Activated CD4-positive, alpha-beta T cell treated with anti-CD3 and anti-CD28 coated beads, Interleukin-2, amount 50 U/mL, for 48 hours (primary cell): ENCODE measurements at places on chromosomes 5 and 9.

DNA sequence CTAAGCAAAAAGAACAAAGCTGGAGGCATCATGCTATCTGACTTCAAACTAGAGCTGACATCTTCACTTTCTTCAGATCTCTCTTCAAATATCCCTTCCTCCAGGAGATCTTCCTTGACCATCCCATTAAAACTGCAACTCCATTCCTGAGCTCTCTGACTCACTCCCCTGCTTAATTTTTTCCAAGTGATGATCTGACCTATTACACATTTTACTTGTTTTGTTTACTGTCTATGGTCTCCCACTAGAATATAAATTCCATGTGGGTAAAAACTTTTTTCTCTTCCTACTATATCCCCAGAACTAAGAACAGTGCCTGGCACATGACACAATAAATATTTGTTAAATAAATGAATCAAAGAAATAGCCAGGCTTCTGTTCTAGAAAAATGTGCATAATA lies 87.5 kb downstream of the SLIT3 start:
- DNase-seq, result no peak

GRCh38 chr5:15936505-15937245 lies 242.9 kb downstream of the MARCHF11 start:
- DNase-seq, result no peak

DNA sequence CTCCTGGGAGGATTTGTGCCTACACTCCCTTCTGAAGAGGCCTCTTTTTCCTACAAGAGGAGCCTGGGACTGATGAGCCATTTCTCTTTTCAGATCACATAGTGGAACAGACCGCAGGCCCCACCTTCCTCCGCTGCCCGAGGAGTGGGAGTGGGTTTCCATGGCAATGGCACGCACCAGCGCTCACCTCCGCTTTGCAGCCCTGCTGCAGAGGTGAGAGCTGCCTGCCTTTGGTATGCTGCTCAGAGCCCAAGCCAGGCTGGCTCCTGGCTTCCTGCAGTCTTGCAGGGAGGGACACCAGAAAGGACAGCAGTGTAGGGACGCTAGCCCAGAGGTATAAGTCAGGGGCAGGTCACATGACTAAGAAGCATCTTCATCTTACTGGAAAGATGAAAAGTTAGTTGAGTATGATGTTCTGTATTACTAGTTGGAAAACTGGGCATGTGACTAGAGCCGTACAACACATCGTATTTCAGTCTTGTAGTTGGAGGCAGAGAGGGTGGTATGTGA lies 12.4 kb downstream of the PTTG1 start:
- peak; percentile 46 for DNase-seq

- DNase-seq, result no peak
These were observed 342.6 kb upstream of the CCNH start for GRCh38 chr5:87755360-87755759.

GRCh38 chr5:148585988-148586387 lies 68.3 kb downstream of the HTR4 start:
- DNase-seq, result no peak

DNA sequence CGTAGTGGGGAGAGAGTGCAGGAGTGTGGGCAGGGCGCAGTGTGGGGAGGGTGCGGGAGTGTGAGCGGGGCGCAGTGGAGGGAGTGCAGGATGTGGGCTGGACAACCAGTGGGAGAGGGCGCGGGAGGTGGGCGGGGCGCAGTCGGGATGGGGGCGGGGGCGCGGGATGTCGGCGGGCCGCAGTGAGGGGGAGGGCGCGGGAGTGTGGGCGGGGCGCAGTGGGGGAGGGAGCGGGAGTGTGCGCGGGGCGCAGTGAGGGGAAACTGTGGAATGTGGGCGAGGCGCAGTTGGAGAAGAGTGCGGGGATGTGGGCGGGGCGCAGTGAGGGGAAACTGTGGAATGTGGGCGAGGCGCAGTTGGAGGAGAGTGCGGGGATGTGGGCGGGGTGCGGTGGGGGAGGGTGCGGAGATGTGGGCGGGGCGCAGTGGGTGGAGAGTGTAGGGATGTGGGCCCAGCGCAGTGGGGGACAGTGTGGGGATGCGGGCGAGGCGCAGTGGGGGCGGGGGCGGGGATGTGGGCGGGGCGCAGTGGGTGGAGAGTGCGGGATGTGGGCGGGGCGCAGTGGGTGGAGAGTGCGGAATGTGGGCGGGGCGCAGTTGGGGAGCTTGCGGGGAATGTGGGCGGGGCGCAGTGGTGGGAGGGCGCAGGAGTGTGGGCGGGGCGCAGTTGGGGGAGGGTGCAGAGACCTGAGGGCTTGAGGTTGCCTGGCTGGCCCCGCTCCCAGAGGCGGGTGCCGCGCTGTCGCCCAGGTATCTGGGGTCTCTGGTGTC lies at the start of gene NXNL2:
TSS of gene NXNL2 (plus strand) at position 723 of the 770 bp plus-strand sequence. CDS start 257 bp downstream, outside the sequence.
- DNase-seq, result peak; percentile 31

GRCh38 chr9:110936237-110936636 lies 102.0 kb downstream of the LPAR1 start:
- DNase-seq, result no peak

- no peak for DNase-seq
These were observed 79.4 kb downstream of the AMBP start for GRCh38 chr9:113998525-113999255.

DNA sequence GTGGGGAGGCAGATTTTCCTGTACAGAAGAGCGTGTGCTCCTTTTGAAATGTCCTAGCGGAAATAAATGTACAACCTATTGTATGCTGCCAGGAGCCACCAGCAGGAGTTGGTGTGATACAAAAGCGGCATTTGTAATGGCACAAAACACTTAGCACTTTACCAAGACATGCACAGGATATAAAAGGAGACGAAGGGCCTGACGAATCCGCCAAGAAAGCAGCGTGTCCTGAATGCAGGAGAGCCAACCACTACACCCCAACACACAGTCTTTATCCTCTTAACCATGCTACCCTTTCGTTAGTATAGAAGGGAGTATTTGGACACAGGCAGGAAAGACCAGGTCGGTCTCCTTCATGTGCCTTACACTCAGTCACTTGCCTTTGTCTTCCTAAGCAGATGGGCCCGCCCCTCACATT lies 218.1 kb downstream of the TRIM32 start:
- no peak for DNase-seq

GRCh38 chr5:161585798-161586197 lies 39.3 kb upstream of the GABRB2 start:
- no peak for DNase-seq

GRCh38 chr5:87408204-87408603 lies 4.5 kb downstream of the CCNH start:
- DNase-seq, result no peak

DNA sequence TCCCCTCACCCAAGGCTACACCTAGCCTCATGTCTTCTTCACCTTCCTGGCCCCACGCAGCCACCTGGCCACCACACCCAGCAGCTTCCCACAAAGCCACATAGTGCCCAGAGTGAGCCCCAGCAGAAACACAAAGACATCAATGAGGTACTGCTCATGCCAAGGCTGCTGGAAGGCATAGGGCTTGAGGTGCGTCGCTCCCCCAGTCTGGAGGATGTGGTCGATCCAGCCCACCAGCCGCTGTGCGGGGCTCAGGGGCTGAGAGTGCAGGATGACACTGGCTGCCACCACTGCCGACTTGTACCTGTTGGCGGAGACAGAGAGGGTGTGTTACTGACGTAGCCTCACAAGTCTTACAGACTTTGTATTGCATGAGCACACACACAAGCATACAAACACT lies 15.8 kb upstream of the CAPSL start:
- DNase-seq, result no peak

DNA sequence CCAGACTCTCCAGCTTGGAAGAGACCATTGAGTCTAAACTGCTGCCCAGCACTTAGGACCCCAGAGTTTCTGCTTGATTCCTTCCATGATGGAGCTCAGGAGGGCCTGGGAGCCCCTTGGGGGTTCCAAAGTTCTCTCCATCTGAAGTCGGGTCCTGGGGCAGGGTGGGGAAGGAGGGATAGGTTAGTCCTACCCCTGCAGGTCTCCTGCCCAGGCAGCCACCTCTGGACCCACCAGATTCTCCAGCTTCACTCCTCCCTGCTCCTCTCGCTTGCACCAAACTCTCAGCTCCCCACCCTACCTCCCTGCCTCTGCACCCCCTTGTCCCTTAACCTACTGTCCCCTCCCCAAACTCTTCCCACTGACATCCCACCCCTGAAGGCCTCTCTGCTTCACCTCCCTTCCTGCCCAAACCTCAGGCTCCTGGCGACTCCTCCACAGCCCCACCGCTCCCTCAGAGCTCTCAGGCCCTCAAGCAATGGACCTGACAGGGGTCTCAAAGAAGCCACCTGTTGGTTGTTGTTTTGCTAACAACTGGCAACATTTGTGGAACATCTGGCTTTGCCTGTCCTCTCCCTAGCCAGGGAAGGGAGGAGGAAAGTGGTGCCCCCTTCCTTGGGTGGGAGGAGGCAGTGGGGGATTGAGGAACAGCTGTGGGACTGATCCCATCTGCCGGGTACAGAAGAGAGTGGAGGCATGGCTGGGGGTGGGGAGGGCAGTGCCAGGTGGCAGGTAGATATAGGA lies 137.5 kb downstream of the RGS3 start:
- no peak for DNase-seq

DNA sequence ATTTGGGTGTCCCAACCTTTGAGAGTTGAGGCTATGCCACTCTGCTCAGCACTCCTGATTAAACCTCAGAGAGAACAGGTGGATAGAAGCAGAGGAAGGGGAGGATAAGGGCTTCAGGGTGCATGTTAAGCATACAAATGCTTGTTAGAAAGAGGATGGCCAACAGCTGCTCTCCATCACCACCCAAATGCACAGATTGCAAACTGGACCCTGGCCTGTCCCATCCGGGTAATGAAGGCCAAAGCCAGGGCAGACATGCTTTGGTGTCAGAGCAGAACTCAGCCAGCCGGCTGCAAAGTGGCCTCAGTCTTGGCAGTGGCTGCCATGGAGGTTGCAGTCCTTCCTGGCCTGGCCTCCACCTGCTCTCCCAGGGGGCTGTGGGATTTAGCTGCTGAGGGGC lies 84.3 kb downstream of the SIL1 start:
- no peak for DNase-seq

- DNase-seq, result no peak
These were observed 225.9 kb downstream of the RFX3 start for GRCh38 chr9:3299872-3300271.
